Upper lobe of left lung (tissue), 6 donors: ENCODE measurements at places on chromosomes 1 and 21. TPM values are rescaled to one million over a fixed set of nuclear protein-coding genes. Genes with fewer than 3 reads are reported as not detected.

DNA sequence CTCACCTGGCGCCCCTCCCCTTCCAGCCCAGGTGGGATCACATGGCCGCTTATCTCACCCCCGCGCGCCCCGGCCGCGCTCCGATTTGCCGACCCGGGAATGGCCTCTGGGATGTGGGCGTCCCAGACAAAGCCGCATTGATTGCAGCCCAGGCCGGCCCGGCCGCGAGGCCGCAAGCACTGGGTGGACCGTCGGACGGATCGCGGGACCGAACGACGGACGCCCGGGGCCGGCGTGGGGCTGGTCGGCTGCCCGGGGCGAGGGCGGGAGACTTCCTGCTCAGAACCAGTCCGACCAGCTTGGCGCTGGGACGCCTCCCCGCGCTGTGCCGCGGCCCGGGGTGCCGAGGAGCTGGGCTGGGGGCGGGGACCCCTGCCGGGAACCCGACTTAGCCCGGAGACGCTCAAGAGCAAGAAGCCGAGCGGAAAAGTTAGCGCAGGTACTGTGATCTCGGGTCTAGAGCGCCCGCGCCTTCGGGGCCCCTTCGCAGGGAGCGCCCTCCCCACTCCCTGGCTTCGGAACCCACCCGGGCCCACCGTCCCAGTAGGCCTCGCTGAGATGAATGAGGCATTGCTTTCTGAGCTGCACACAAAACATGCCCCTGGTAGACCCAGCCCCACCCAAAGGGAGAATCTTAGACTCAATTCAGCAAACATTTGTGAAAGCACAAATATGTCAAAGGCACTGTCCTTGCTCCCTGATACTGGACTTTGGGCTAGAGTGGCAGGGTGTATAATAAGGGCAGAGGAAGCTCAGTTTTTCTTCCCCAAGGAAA is 415 bp upstream of the LAD1 start:
- H3K36me3 ChIP-seq = no peaks in the 10 kb centered on the region
- DNase-seq = peak; percentile 61
- peak overlapping the region; percentile 45 for H3K4me3 ChIP-seq
- H3K27me3 ChIP-seq = no peaks in the 10 kb centered on the region
- peaks cover 18% of the 10 kb centered on the region for H3K4me1 ChIP-seq
- peak overlapping the region; percentile 16 for H3K27ac ChIP-seq

DNA sequence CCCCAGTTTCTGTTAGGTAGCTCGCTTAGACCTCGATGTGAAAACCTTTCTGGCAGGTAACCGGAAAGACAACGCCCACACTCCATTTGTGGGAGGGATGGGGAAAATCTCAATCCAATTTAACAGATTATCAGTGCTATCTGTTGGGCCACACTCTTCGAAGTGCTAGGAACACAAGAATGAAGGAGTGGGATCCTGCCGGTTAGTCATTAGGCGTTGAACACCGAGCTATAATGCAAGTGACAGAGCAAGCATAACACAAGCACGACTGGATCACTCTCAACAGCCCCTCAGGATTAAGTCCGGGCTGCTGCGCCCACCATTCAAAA is 531 bp downstream of the SNIP1 start:
- no peak for DNase-seq
- H3K4me1 ChIP-seq = peaks cover 43% of the 10 kb centered on the region

DNA sequence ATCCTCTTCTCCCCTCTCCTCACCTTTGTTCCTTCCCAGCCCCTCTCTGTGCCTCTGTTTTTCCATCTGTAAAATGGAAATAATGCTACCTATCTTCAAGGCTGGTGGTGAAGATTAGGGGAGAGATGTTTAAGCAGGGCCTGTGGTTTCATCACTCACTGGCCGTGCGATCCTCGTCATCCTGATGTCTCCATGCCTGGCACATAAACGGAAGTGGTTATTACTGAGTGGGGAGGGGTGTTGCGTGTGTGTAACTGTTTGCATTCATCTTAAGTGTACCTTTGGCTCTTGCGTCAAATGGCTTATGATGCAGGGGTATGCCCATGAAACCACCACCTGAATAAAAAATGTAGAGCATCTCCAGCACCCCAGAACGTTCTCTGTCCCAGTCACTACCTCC is 17.2 kb upstream of the C1QA start:
- H3K27ac ChIP-seq = no peak overlapping the region
- no peaks in the 10 kb centered on the region for H3K4me1 ChIP-seq
- H3K36me3 ChIP-seq = no peaks in the 10 kb centered on the region
- no peak for DNase-seq
- H3K27me3 ChIP-seq = no peaks in the 10 kb centered on the region

GRCh38 chr1:5611851-5612250 is 380.4 kb downstream of the NPHP4 start:
- no peak overlapping the region for H3K27ac ChIP-seq

DNA sequence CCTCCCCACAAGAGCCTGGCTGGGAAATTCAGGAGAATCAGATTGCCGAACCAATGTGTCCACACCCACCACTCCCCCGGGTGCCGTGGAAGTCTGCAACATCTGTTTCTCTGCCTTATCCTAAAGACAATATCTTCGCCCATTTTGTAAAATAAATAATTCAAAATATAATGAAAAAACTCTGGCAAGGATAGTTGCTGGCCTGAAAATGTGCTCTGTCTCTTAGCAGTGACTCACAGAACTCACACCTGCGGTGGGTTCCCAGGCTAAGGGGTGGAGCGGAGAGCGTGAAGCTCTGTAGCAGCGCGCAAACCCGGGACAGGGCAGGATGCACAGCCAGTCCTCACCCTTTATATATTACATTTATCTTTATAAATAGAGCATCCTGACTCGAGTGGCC is 99.9 kb downstream of the COLGALT2 start:
- H3K36me3 ChIP-seq = no peaks in the 10 kb centered on the region
- peak; percentile 22 for DNase-seq
- H3K4me1 ChIP-seq = no peaks in the 10 kb centered on the region
- no peaks in the 10 kb centered on the region for H3K27me3 ChIP-seq
- H3K27ac ChIP-seq = no peak overlapping the region

GRCh38 chr1:38153066-38153777 is 106.6 kb upstream of the POU3F1 start:
- H3K4me1 ChIP-seq = no peaks in the 10 kb centered on the region
- H3K4me3 ChIP-seq = no peak overlapping the region
- H3K36me3 ChIP-seq = no peaks in the 10 kb centered on the region
- no peak overlapping the region for H3K27ac ChIP-seq
- no peak for DNase-seq
- no peaks in the 10 kb centered on the region for H3K27me3 ChIP-seq

Gene SPATA21
- total RNA-seq = not detected

Gene TNFSF18
- total RNA-seq = 0.20 TPM

DNA sequence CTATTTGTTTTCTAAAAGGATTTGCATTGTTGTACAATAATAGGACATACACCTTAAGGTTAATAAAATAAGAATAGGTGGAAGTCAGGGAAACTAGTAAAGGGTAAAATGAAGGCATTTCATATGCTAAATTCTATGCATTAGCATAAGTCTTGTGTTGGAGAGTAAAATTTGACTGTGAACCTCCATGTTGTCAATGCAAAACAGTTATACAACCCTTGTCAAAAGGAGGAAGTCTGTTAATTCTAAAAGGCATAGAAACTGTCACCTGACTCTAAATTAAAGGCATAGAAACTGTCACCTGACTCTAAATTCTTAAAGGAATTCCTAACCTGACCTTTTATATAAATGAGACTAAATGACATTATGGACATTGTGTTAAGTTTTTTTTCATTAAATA is 291.8 kb downstream of the OLFM3 start:
- no peak for DNase-seq
- no peaks in the 10 kb centered on the region for H3K36me3 ChIP-seq
- H3K27me3 ChIP-seq = no peaks in the 10 kb centered on the region
- no peaks in the 10 kb centered on the region for H3K4me1 ChIP-seq

DNA sequence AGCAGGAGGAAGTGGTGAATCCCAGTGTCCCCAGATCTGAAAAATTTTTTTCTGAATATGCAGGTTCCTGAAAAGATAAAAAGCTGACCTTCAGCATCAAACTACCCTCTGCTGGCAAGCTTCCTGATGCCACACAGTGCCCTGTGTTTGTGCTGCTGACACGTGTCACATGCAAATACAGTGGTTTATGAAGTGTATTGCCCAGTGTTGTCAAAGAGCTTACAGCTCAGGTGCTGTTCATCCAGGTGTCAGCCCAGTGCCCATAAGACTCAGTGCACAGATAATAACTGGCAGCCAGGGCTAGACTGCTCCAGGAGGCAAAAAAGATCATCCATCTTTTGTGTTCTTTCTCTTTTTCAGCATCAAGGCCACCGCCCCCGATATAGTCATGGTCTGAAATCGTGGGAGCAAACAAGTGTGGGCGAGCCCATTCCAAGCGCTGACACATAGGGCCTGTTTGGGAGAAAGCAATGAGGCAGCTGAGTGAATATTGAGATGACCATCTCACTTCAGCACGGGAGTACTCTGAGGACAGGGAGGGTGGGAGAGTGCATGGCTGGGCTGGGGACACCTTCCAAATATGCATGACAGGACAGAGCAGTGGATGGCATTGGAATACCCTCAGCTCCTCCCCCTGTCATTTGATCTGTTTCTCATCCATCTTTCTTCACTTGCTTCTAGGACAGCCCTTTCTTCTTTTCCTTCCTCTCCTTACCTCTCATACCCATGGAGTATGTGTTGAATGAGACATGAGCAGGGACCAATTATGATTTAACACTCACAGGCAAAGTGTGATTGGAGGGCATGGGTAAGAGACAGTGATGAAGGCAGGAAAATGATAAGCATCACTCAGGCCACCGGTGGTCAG is 6.4 kb upstream of the KCNK1 start:
- H3K4me1 ChIP-seq = no peaks in the 10 kb centered on the region
- no peak overlapping the region for H3K4me3 ChIP-seq
- no peak overlapping the region for H3K27ac ChIP-seq
- DNase-seq = no peak

Gene LRRC71
- total RNA-seq = 9.4 TPM

GRCh38 chr1:65953170-65953569 is 160.5 kb downstream of the PDE4B start:
- no peaks in the 10 kb centered on the region for H3K27me3 ChIP-seq
- H3K27ac ChIP-seq = no peak overlapping the region
- peaks cover 18% of the 10 kb centered on the region for H3K4me1 ChIP-seq
- no peak overlapping the region for H3K4me3 ChIP-seq

- H3K4me1 ChIP-seq = no peaks in the 10 kb centered on the region
- no peaks in the 10 kb centered on the region for H3K27me3 ChIP-seq
- peak; percentile 45 for DNase-seq
- no peaks in the 10 kb centered on the region for H3K36me3 ChIP-seq
Observed at GRCh38 chr1:157505481-157506272, 46.6 kb downstream of the FCRL5 start.

DNA sequence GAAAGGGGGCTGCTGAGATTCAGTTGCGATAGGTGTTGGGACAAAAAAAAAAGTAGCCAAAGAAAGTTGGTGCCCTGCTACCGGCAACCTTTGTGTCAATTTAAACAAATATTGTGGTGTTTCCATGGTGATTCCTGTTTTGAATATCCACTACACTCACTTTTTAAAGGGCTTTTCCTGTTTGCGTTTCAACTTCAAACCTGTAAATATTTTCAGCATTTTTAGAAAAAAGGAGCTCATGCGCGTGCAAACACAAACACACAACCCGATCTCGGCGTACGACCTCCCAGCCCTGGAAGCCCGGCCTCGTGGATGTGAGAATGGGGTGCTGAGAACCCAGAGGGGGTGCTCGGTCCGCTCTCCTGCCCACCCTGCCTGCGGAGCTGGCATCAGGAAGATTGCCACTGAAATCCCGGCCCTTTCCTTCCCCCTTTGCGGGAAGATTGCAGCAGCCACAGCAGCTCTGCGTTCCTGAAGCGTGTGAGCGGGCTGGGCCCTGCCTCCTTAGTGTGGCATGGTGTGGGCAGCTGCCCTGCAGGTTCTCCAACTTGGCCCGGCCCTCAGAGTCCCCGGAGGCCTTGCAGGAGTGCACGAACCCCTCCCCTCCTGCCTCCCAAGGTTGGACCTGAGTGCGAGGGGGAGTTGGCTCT is 34.8 kb downstream of the CASZ1 start:
- H3K27ac ChIP-seq = peak overlapping the region; percentile 73
- H3K36me3 ChIP-seq = no peaks in the 10 kb centered on the region
- DNase-seq = peak; percentile 81
- no peaks in the 10 kb centered on the region for H3K27me3 ChIP-seq

GRCh38 chr1:228940926-228941325 is 205.6 kb downstream of the RHOU start:
- H3K36me3 ChIP-seq = no peaks in the 10 kb centered on the region
- no peak overlapping the region for H3K4me3 ChIP-seq
- H3K4me1 ChIP-seq = peaks cover 19% of the 10 kb centered on the region
- peak overlapping the region; percentile 50 for H3K27ac ChIP-seq
- no peak for DNase-seq

Gene SPSB1
- 21.0 TPM for total RNA-seq

GRCh38 chr1:246934765-246935164 is 3.0 kb upstream of the AHCTF1 start:
- H3K27me3 ChIP-seq = no peaks in the 10 kb centered on the region
- H3K4me3 ChIP-seq = no peak overlapping the region
- H3K27ac ChIP-seq = no peak overlapping the region
- no peaks in the 10 kb centered on the region for H3K36me3 ChIP-seq
- H3K4me1 ChIP-seq = peaks cover 14% of the 10 kb centered on the region

DNA sequence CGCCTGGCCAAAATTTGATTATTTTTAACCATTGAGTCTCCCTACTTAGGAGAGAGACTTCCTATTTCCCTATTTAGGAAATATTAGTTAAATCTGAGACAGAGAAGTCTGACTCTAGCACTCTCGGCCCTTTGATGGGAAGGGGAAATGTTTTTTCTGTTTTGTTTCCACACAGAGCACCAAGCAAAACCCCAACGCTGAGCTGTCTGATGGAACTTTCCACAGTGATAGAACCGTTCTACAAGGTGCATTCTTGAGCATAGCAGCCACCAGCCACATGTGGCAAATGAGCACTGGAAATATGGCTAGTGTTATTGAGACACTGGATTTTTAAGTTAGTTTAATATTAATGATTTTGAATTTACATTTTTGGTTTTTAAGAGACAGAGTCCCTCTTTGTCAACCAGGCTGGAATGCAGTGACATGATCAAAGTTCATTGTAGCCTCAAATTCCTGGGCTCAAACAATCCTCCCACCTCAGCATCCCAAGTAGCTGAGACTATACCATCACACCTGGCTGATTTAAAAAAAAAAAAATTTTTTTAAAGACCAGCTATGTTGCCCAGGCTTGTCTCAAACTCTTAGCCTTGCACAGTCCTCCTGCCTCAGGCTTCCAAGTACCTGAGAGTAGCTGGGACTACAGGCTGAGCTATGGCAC is 77.3 kb upstream of the GALNT2 start:
- H3K27ac ChIP-seq = no peak overlapping the region
- no peaks in the 10 kb centered on the region for H3K27me3 ChIP-seq
- no peak overlapping the region for H3K4me3 ChIP-seq
- no peak for DNase-seq
- H3K36me3 ChIP-seq = no peaks in the 10 kb centered on the region
